ENCODE measurements at places on chromosomes 12 and 14.

GRCh38 chr12:46965137-46965536 lies 114.3 kb upstream of the PCED1B start:
- DNase-seq, result no peak

- no peak for DNase-seq
Observed at GRCh38 chr12:55725556-55725955, 3.3 kb downstream of the CD63 start.

DNA sequence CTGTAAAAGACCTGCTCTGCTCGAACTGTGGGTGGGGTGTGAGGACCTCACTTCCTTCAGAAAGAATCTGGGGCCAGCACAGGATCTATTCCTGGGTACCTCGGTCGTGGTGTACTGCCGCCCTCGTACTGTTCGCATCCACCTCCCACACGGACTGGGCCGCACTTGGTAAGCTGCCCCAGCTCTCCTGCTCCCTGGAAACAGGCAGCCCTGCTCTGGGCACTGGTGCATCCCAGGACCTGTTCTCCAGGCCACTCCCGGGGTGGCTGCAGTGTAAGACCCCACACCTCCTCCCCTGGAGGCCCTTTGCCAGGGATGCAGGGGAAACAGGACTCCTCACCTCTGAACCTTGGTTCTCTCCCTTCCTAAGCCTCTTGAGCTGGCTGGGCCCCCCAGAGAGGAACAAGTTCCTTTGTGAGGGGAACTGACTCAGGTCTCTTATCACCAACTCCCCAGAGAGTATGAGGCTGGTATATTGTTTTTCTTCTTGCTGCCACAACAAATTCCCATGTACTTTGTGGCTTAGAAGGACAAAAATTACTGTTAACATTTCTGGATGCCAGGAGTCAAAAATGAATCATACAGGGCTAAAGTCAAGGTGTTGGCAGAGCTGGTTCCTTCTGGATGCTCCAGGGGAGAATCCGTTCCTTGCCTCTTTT lies 276.5 kb downstream of the NUAK1 start:
- DNase-seq, result no peak

DNA sequence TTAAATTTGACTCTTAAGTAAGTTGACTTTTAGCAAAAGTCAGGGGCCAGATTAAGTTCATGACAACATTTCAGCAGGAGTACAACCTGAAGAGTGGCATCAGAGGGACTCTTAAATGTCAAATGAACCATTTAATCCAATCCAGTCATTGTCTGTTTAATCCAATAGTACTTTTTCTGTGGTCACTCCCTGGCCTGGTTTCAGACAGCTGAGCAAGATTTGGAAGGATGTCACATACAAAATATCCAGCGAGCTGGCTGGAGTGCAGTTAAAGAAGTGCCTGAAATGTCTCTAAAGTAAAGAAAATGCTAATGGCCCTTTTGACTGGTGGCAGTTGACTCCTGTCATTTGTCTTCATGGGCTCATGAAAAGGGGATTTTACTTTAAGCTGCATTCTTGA lies 1082.1 kb downstream of the AACS start:
- DNase-seq, result no peak

DNA sequence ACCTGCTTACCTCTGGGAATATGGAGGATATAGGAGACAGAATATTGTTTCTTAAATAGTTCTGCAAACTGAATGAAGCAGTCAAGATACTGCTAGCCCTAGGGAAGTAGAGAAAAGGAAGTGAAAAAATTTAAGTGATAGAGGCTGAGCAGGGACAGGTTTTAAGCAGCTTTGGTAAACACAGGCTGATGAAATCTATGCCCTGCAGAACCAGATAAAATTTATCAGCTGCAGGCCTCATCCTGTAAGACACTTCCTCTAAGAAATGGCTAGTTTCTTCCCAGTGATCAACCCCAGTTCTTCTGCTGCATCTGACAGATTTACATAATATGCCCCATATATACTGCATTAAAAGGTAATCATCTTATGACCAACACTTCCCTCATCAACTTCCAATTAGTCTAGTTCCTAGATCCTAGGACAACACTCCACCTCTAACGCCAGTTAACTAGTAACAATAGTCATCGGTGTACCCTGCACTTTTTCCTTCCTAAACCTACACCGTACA lies 1.3 kb upstream of the ESYT1 start:
- no peak for DNase-seq

GRCh38 chr14:34059925-34060650 lies 109.2 kb upstream of the EGLN3 start:
- DNase-seq, result no peak

DNA sequence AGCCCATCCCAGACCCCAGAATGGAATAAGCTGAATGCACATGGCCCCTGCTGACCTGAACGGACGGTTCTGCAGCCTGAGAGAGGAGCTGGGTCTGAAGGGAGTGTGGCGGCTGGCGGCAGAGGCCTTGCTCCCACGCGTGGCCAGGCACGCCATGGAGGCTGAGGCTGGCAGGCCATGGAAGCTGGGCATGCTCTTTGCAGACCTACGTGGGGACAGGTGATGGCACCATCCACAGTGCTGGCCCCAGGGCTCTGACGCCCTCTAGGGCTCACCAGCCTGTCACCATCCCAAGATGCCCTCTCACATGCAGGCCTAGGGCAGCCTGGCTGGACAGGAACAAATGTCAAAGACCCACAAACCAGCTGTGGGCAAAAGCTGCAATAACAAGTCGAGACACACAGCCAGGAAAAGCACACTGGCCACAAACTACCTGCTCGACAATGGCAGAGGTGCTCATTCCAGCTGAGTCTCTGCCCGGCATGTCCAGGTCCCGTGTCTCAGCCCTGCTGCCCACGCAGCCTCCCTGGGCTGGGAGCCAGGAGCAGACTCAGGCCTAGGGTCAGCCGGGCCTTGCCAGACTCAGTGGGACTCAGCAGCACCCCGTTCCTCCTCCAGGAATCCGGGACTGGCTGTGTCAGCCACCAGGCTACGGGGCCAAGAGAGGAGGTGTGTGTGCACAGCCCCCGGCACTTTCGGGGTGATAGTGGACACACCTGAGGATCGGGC lies 19.7 kb downstream of the BTBD6 start:
- DNase-seq, result no peak

GRCh38 chr12:19456176-19456575 lies 16.9 kb downstream of the AEBP2 start:
- no peak for DNase-seq

- DNase-seq, result no peak
Observed at GRCh38 chr12:100382338-100382737, 25.5 kb downstream of the SLC17A8 start.

- DNase-seq, result no peak
Observed at GRCh38 chr14:106691601-106692291, 1165.4 kb downstream of the TMEM121 start.

- DNase-seq, result no peak
Observed at GRCh38 chr14:36519431-36520321, at the start of gene NKX2-1. Gene NKX2-1 (minus strand): TSS chr14:36520232. CDS start chr14:36520129, 103 bp downstream.

GRCh38 chr12:27709932-27710591 lies 570 bp upstream of the MRPS35 start:
- no peak for DNase-seq
